Activated naive CD4-positive, alpha-beta T cell treated with anti-CD3 and anti-CD28 coated beads, Interleukin-2, amount 50 U/mL, for 72 hours (primary cell): ENCODE measurements at places on chromosomes 5 and 9. TPM values are rescaled to one million over a fixed set of nuclear protein-coding genes. Genes with fewer than 3 reads are reported as not detected.
A peak's percentile ranks its signal among the peaks of the same experiment; 100 is the strongest.

DNA sequence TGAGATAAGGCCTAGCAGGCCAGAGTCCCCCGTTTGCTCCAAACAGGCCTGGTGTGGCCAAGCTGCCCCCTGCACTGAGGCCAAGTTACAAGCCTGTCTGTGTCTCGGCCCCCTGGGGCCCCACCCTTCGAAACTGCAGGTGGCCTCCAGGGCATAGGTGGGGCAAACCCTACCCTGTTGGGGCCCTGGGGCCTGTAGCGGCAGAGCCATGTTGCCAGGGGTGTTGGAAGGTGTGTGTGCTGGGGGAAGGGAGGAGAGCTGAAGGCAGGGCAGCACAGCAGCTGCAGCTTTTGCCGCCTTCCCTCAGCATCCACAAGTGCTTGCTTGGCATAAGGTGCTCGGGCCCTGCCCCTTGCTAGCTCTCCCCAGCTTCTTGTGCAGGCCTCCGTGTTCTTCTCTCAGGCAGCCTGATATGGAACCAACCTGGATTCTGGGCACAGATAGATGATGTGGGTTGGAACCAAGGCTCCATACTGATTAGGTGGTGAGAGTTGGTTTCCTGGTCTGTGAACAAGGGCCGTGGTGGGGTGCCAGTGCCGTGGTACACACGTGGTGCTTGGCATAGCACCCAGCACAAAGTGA lies 12.7 kb downstream of the IRF1 start:
- no peak for DNase-seq

DNA sequence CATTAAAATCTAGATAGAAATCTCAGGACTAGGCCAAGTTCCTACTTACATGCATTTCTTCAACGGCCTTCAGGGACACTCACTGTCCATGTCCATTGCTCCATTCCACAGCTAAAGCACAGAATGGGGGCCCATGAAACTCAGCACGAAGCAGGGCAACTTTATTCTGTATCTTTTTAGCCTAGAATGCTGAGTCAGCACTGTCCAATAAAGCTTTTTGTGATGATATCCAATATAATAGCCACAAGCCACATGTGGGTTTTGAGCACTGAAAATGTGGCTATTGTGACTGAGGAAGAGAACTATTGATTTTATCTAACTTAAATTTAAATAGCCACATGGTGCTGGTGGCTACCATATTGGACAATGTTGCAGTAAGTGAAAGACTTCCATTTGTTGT lies 21.6 kb downstream of the OTP start:
- no peak for DNase-seq

- no peak for DNase-seq
Observed at GRCh38 chr5:123605822-123606221, 93.8 kb downstream of the CSNK1G3 start.

DNA sequence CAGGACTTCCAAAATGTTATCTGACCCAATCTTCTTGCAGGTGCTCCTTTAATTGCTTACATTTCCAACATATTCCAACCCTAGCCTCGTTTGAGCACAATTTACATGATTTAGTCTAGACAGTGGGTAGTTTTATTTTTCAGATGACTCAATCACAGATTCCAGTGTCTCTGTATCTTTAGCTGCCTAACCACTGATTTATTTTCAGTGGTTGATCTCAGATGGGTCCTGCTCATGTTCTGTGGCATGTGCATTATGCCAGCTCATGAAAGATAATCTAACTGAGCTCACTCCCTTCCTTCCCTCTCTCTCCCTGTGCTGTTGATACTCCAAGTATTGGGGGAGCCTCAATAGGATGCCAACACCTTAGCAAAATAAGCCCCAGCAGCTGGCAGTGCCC lies 106.1 kb upstream of the ICE1 start:
- DNase-seq: no peak

DNA sequence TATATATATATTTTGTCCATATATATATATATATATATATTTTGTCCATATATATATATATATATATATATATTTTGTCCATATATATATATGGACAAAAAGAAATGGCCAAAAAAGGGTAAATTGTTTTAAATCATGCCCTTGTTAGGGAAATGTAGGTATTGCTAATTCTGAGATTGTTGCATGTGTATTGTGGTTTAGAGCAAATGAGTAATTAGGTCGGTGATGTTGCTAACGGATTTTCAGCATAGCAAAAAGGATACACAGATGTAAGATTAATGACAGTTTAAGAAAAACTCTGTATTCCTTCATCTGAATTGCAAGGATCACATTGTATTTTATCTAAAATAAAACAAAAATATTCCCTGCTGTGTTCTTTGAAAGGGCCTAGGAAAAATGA lies 40.2 kb downstream of the OSTF1 start:
- DNase-seq: no peak

DNA sequence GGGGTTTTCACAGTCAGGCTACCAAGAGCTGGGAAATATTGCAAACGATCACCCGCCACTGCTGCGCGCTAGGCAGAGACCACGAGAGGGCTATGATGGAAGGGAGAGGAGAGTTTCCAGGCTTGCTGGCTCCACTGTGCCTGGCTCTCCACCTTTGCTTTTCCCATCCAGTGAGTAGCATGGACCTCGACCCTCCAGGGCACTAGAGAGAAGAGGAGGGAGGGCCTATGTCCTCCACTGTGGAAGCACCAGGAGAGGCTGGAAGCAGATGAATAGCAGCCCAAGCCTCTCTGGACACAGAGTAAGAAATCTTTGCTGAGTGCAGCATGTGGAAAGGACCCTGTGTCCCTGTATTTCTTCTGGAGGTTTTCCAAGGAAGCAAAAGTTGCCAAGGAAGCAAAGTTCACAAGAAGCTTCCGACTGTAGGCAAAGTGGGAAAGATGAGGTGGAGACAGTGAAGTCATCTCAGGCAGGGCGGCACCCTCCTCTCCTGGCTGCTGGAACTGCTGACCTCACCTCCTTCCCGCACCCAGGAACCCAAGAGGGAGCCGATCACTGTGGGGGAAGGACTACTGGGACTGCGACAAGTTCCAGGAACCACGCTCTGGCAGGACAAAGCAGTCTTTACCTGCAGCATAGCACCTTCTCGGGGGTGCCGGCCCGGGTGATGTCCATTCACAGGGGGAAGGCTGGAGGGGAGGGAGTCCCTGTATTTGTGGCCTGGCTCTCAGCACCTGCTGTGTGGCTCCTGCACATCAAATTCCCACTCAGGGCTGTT lies 79.6 kb downstream of the CSNK1A1 start:
- DNase-seq: peak; percentile 43

- DNase-seq: no peak
Observed at GRCh38 chr9:127096208-127096607, 26.2 kb downstream of the ANGPTL2 start.

DNA sequence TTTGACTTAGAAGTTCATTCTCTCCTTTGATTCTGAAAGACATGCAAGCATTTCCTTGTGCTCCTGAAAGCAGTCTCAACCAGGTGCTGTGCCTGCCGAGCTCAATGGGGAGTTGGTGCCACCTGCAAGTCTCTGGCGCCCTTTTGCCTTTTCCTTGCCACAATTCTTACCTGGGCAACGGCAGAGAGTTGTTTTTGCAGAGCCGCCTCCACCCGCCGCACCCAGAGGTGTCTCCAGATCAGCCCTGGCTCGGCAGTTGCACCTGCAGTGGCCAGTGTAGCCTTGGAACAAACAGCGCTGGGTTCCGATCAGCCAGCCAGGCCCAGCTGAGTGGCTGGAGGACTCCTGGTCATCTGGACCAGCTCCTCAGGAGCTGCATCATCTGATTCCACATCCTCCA lies 262.9 kb downstream of the IRX2 start:
- no peak for DNase-seq

GRCh38 chr5:175202463-175203068 lies 241.4 kb downstream of the DRD1 start:
- DNase-seq: no peak

GRCh38 chr5:88251048-88251711 lies 17.5 kb downstream of the TMEM161B start:
- DNase-seq: no peak

DNA sequence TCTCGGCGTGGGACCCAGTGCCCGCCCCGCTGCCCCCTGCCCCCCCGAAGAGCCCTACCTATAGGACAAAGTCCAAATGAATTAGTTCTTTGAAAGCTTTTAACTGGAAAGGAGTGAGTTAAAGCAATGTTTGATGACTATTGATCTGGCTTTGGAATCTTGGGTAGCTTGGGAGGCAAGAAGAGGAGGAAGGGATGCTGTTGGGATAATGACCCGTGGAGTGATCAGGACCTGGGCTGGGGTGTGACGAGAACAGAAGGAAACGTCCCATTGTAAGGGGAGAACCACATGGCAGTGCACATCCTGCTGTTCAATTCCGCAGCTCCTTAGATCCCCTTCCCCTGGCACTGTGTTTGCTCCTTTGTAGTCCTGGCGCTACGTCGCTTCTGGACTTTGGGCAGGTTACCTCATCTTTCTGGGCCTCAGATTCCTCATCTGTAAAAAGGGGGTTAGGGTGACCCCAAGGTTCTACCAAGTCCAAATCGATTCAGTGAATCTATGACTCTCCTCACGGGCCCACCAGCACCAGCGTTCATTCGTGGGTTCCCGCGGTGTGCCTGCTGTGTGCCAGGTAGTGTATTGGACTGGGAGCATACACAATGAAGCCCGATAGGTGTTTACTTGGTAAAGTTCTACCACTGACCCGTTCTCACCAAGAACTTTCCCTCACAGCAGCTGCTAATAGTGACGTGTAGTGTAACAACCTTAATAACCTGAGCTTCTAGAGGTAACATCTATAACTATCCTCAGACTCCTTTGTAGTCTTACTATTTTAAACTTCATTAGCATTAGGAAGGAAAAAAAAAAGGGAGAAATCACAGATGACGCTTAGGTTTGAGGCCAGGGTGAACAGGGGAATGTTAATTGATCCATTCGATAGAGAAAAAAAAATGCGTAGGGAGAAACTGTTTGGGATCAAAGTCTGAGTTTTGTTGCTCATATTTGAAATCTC lies 1.1 kb upstream of the NADK2 start:
- no peak for DNase-seq

DNA sequence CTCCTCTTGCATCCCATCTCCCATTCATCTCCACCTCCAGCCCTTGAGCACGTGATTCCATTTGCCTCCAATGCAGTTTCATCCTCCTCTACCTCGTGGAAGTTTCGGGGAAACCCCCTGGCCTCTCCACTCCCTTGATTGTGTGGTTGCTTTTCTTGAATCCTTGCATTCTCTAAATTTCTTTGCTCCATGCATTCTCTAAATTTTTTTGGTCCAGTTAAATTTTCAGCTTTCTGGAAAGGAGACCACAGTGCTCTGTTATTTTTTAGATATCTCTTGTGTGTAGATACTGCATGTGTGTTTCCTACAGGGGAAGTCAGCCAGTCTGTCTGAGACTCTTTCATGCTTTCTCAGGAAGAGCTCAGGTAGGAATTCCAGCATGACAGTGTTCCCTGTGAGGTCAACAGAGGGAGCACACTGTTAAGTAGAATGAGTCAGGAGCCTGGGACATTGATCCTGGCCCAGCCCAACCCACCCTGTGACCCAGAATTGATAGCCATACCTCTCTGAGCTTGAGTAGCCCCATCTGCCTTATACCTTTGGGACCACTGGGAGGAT lies 52.8 kb downstream of the AMBP start:
- DNase-seq: no peak

DNA sequence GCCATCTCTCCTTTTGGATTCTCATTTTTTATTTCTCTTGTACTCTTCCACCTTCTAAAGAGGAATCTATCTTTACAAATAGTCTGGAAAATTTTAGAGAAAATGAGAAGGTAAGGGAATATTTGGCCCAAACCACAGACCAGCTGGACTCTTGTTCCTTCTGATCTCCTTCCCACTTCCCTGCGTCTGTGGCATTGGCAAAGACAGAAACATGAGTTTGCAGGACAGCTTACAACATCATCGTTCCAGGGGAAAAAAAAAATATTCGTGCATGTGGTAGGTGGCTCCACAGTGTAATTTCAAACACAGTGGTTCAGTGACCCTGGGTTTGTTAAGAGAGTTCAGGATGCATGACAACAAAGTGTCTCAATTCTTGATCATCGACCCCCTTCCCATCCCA lies 755.0 kb downstream of the DNAH5 start:
- no peak for DNase-seq

- DNase-seq: no peak
Observed at GRCh38 chr9:36991516-36992134, 42.4 kb downstream of the PAX5 start.

The LPAR1 gene
- total RNA-seq: not detected

The GABRA1 gene
- not detected for total RNA-seq

The SLC34A3 gene
- 0.12 TPM for total RNA-seq

The FAM221B gene
- not detected for total RNA-seq

The FOXD1 gene
- 0.78 TPM for total RNA-seq
